ENCODE measurements at places on chromosomes 16 and 17.

GRCh38 chr17:5373112-5373511, 46.4 kb downstream of the NUP88 start:
- no peak for DNase-seq

GRCh38 chr16:31354394-31355291, at the start of gene ITGAX:
ITGAX (plus strand) TSS chr16:31355176; CDS start chr16:31355255, 79 bp downstream.
- peak; percentile 91 for DNase-seq

DNA sequence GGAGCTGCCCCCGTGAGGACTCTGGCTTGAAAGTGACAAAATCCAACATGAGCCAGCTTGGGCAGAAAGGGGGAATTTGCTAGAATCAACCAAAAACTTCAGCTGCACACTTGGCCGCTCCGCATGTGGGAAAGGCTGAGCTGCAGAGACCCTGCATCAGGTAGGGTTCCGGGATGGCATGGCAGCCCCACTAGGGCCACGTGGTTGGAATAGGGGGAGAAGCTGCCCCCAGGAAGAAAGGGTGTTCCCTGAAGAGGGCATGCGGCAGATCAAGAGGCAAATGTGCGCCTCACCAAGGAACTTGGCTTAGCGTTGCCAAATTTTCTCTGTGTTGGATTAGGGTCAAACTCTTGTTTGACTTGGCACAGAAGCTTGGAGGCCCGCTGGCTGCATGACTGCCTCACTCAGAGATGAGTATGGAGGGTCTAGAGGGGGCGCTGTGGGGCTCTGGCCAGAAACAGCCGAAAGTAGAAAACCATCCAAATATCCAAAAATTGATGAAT, 29.2 kb upstream of the WFIKKN2 start:
- DNase-seq: no peak

DNA sequence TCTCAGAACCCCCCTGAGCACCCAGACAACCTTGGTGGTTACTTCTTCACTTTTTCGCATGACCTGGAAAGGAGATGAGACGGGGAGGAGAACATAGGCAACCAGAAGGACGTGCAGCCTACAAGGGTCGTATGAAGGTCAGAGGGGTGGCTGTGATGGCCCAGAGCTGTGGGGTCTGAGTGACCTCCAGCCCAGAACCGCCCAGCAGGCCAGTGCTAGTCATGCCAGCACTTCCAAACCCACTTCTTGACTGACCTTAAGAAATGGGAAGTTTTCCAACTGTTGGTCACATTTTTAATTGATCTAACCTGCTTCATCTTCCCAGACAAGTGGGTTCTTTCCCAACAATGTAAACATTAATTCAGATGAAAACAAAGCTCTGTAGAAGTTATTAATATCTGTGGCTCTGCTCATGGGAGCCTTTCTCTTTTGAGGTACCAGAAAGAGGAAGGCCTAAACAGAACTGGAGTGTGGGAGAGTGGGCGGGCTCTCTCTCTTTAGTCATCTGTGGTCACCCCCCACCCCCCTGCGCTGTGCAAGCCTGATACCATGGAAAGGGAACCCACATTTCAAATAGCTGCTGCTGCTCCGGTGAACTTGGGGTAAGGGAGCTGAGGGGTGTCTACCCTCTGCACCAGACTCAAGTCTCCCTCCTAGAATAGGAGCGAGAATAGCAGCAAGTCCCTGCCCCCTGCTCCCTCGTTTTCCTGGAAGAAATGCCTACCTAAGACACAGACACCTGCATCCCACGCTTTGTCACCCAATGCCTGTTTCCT, 101.6 kb downstream of the RAB11FIP4 start:
- DNase-seq: no peak

DNA sequence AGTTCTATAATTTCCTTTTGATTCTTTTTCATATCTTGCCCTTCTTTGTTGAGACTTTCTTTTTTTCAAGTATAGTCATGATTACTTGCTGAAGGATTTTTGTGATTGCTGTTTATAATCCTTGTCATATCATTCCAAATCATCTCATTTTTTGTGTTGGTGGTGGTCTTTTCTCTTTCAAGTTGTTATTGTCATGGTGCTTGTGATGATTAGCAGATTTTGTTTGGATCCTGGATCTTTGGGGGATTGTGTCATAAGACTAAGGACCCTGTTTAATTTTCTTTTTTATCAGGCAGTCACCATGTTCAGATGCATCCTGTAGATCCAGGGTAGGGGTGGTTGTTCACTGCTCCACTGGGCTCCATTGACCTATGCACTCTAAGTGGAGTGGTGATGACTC, 254.4 kb upstream of the FOXF1 start:
- DNase-seq: no peak

- DNase-seq: no peak
These were observed 4.7 kb upstream of the CNOT1 start for GRCh38 chr16:58634265-58634802.

- DNase-seq: no peak
These were observed 215.1 kb upstream of the ASIC2 start for GRCh38 chr17:33508215-33508614.

DNA sequence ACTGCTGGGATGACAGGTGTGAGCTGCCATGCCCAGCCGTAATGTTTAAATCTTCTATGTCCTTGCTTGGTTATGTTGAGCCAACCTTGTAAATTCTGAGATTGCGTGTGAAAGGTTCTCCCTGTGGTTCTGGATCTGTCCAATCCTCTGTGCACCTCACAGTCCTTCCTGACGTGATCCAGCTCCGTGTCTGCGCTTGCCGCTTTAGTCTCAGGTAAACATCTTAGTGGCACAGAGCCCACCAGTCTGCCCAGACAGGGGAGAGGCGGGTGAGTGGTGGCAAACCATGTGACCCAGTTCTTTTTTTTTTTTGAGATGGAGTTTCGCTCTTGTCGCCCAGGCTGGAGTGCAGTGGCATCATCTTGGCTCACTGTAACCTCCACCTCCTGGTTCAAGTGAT, 13.9 kb downstream of the SLC25A10 start:
- no peak for DNase-seq

DNA sequence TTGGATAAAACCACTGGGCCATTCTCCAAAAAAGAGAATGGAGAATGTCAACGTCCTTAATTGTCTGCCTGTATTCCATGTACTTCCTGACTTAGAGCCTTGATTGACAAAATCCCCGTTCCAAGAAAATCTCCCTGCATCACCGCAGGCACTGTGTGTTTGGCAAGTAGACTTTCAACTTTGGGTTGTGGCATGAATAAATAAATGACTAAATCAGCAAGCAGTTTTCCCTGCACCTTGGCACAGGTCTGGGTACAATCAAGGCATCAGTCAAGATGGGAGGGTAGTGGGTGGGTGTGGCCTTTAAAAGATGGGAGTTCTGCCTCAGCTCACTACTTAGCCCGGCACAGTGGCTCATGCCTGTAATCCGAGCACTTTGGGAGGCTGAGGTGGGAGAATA, 248.5 kb upstream of the RPL38 start:
- DNase-seq: no peak

DNA sequence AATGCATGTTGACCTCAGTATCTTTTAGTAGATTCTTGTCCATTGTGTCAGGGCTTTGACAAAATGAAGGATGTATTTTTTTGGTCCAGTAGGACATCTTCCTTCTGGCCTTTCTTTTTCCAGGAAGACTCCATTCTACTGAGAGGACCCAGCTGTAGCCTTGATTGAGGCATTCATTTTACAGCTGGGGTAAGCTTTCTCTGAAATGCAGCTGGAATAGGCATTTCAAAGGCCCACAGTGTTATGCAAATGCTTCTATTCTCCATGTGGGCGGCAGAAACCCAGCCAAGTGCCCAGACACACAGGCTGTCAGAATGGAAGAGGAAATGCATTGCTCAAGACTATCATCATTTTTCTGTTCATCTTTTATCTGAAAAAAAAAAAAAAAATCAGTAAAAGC, 629.0 kb upstream of the CDH8 start:
- DNase-seq: no peak

- no peak for DNase-seq
These were observed 631.3 kb upstream of the CA10 start for GRCh38 chr17:52789829-52790228.

DNA sequence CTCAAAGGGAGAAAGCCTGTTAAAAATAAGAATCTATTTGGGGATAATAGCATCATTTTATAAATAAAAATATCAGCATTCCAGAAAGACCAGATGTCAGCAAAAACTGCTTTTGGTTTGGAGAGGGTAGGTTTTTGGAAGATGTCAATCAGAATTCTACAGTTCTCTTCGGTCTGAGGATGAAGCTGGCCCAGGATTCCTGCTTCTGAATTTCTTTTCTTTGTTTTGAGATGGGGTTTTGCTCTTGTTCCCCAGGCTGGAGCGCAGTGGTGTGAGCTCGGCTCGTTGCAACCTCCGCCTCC, 31.0 kb upstream of the PITPNA start:
- no peak for DNase-seq

DNA sequence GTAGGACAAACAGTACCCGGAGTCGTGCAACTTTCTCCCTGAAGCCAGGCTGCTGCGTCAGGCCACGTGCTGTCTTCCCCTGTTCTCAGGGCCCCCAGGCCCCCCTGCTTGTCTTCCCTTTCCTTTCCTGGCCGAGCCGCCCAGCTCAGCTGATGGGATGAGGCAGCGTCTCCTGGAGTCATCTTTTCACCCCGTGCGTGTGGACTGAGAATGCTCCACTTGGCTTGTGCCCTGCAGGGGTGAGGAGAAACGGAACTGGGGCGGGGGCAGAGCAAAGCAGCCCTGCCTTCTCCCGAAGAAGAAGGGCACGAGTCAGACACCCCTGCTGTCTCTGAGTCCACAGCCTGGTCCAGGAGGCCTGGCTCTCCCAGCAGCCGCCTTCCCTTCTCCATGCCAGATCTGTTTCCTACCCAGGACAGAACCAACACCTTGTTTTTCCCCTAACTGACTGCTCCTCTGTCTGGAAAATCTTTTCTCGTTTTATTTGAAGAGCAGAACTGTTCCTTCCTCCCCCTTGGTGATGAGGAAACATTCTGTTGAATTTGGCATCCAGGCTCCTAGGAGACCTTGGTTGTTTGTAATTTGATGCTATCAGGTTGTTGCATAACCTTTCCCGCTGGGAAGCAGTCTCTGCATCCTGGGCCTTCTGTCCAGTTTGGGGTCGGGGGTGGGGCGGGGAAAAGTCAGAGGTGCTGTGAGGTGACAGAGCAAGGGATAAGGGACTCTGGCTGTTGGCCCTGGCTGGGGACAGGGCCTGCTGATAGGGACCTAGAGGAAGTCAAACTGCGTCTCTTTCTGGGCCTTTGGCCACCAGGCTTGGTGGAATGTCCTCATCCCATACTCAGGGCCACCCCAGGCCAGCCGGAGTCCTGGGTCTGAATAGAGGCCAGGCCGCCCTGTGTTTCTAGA, 78.8 kb downstream of the WIPI1 start:
- DNase-seq: no peak

DNA sequence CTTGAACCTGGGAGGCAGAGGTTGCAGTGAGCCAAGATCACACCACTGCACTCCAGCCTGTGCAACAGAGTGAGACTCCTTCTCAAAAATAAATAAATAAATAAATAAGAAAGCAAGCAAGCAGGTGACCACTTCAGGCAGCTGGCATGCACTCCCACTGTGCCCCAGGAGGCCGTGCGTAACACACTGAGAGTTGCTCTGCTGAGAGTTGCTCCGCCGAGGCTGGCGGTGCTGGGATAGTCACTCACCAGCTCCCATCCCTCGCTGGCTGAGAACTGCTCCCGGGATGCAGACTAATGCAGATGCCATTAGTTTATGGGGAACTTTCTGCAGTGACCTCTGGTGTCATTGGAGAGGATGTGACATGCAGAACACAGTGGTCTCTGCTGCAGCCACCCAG, 105.7 kb upstream of the PLCG2 start:
- DNase-seq: no peak

- no peak for DNase-seq
These were observed 78.0 kb downstream of the YPEL2 start for GRCh38 chr17:59409336-59410048.

DNA sequence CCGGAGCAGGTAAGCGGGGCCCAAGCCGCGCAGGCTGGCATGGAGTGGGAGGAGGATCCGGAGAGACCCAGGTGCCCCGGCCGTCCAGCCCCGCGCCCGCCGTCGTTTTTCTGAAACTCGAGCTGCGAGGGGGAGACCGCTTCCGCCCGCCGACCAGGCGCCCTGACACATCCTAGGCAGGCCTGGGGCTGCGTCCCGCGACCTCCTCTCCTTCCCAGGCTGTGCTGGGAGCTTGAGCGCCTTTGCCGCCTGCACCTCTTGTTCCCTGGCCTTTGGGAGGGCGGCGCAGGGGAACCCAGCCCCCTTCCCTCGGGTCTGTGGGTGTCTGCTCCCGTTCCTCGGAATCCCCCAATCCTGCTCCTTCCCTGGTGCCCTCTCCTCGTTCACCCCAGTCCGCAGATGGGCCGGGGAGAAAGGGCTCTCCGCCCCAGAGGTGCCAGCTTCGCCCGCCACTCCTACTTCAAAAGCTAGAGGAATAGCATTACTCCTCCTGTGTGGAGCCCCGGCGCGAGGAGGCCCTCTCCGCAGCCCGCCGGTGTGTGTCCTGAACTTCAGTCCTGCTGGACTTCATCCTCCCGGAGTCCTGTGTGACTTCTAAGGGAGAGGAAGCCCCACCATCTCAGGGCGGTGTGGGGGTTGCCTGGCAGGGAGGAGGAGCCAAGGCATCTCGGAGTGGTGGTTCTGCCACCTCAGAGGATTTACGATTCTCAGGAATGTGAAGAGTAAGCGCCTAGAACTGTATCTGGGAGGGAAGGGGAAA, 1.0 kb downstream of the NHERF1 start:
- DNase-seq: peak; percentile 68

DNA sequence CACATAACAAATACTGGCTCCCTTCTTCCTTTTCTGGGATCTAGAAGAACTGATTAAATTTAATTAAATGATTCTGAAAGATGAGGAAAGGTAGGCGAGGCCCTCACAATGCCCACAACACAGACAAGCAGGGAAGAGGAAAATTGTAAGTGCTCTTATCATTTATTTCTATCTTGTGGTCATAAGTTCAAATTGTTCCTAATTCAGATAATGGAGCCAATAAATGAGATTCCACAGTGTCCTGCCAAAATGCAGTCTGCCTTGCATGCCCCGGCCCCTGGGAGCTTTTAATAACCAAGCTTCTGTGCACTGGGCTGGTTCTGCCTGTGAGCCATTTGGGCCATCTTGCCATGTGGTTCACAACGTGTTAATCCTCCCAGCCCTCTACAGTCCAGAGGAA, 97.0 kb downstream of the CMC2 start:
- no peak for DNase-seq

DNA sequence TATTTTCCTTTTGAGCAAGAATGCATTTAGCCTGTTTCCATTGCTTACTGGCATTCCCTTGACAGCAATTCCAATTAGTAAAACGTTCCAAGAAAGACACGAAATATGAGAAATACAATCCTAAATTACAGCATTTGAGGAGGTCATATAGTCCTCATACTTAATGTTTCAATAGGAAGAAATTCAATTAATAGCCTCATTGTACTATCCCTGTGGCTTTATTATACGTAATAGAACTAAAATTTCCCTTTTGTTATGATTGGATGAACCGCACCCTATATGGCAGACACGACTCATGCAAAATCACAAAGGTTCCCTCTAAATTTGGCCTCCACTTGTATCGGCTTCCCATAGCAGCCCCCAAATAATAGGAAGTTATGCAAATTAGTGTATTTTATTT, 291.7 kb downstream of the CEP112 start:
- DNase-seq: no peak

DNA sequence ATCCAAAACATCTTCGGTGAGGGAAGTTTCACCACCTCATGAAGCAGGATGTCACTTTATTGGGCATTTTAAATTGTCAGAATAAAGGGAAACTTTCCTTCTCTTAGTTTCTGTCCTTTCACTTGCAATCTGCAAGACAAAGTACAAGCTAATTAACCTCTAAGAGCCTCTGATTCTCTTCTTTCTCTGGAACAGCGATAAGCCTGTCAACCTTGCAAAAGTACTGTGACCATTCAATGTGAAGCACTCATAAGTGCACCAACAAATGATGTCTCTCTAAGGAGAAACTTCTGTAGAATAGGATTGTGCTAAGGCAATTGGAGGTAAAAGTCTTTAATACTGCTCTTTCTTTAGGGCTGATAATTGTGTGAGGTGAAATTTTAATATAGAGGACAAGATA, 1622.3 kb downstream of the CDH8 start:
- DNase-seq: no peak
